ENCODE measurements at places on chromosomes 1 and 21.

GRCh38 chr1:201955729-201956143 is 433 bp downstream of the TIMM17A start:
- DNase-seq: no peak

DNA sequence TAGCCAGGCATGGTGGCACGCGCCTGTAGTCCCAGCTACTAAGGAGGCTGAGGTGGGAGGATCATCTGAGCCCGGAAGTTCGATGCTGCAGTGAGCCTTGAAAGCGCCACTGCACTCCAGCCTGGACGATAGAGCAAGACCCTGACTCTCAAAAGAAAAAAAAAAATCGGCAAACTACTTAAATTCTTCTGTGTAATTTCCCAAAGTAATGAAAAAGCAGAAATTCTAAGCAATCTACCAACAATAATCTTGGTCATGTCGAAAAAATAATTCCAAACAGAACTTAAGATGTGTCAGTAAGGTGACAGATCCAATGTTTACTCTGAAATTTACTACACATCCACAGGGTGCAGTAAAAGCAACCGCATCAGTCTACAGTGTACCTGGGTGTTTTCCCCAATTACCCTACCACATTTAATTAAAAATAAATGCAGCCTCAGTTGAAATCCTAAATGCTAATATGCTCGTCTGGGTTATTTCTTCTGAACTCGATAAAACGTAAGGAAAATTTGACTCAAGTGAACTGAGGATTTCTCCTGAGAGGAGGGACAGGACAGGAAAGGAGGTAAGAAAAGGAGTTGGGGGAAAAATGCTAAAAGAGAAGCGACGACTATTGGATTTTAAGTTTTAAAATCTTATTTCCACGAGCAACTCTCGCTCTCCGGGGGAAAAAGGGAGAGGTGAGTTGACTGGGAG is 801 bp downstream of the EPRS1 start:
- no peak for DNase-seq

- DNase-seq: no peak
Measured at GRCh38 chr1:214005708-214006107, 17.9 kb downstream of the PROX1 start.

DNA sequence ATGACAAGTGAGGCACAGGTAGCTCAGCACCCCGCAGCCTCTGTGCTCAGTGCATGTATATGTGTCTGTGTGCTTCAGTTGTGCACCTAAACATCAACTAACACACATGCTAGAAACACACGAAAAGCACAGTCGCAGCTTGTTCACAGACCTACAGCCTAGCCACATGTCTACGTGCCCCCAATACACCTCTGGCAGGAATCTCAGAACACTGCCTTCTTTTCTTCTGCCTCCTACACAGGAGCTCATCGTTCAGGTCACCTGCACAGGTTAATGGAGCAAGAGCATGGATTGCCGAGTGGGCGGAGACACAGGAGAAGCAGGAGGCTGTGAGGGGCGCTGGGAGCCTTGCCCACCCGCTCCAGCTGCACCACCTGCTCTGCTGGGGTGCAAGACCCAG is 31.7 kb downstream of the CTNNBIP1 start:
- DNase-seq: no peak

GRCh38 chr1:223669003-223669795 is 3.7 kb upstream of the CAPN8 start:
- DNase-seq: no peak

DNA sequence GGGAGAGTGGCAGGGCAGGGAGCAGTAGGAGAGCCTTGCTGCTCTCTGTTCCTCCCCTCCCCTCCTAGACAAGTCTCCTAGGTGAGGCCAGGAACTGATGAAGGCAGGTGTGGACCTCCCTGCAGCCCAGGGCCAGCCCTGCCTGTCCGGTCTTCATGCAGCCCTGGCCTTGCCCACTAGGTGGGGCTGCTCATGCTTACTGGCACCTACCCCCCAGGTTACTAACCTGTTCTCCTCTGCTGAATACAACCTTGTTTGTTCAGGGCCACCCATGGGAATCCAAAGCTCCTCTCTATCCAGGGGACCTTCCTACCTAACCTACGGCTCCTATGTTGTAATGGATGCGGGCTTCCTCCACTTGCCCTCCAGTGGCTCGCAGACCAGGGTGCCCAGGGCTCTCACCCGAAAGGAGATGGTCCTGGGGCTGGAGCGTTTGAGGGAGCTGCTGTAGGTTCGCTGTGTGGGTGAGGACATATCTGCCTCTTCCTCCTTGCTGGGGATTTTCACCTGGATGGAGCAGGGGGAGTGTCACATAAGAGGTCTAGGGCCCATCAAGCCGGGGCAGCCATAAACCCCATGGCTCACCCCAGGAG is 7.9 kb upstream of the TNNT2 start:
- DNase-seq: peak; percentile 48

GRCh38 chr1:230754796-230755195 is 7.6 kb downstream of the CAPN9 start:
- DNase-seq: peak; percentile 56

- no peak for DNase-seq
Measured at GRCh38 chr21:37757606-37758376, 158.5 kb downstream of the KCNJ6 start.

- peak; percentile 66 for DNase-seq
Measured at GRCh38 chr21:35697321-35697808, 363.0 kb downstream of the SETD4 start.

GRCh38 chr1:47814612-47815395 is 182.4 kb downstream of the TRABD2B start:
- no peak for DNase-seq

DNA sequence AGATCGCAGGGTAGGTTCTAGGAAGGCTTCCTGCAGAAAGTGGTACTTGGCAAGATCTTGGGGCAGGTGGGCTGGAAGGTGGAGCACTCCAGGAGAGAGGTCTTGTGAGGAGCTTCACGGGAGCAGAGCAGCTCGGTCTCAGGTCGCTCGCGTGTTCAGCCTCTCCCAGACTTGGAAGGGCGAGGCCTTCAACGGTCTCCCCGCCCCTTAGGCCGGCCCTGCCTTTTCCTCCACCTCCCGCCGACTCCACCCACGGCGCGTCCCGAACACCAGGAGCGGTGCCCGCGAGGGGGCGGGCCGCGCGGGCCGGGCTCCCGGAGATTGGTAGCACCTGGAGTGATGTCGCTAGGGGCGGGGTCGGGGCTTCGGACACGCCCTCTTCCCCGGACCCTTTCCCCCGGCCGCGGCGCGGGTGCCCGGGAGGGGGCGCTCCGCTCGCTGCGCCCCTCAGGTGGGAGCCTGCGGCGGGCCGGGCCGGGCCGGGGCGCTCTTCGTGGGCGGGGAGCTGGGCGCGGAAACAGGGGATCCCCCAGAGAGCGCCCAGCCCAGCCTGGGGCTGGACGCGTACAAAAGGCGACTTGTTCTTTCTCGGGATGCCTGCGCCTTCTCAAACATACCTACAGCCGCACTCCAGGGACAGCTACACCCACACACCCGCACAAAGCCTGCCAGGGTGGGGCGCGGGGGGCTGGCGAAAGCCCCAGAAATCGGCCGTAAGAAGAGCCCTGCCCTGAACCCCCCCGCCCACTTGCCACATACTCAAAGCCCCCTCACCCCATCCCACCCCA is 35.5 kb downstream of the AHDC1 start:
- peak; percentile 94 for DNase-seq

DNA sequence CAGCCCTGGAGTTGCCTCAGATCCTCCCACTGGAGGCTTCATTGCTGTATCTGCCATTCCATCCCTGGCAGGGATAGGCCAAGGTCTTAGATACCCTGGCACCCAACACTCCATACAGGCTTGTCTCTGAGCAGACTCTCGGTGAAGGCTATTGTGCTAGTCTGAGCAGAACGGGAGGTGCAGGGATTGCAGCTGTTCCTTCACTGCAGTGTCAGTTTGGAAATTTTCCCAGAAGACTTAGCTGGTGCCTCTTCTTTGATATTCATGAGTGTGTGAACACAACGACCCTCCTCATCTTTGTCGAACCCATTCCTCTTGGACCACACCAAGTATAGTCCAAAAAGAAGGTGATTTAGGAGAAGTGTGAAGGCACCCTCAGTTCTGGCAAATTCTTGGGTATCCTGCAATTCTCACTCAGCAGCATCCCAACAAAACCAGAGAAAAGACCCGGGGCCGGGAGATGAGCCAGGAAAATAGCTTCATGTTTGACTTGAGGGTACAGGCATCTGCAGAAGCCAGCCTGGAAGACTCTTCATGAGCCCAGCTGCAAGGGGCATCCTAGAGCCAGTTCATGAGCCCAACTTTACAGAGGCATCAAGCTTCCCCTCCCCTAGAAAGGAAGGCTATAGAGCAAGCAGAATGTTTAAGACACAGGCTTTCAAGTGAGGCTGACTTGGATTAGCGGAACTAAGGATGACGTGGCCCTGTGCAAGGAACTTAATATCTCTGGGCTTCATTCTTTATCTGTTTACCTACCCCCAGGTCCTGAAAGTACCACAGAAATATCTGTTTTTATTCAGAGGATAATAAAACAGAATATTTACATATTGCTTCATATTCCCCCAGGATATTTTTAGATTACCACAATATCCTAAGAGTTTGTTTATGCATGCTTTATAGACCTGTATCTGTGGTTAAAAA is 38.8 kb upstream of the HAO2 start:
- peak; percentile 34 for DNase-seq

- DNase-seq: no peak
Measured at GRCh38 chr1:101312147-101312546, 75.3 kb downstream of the S1PR1 start.

DNA sequence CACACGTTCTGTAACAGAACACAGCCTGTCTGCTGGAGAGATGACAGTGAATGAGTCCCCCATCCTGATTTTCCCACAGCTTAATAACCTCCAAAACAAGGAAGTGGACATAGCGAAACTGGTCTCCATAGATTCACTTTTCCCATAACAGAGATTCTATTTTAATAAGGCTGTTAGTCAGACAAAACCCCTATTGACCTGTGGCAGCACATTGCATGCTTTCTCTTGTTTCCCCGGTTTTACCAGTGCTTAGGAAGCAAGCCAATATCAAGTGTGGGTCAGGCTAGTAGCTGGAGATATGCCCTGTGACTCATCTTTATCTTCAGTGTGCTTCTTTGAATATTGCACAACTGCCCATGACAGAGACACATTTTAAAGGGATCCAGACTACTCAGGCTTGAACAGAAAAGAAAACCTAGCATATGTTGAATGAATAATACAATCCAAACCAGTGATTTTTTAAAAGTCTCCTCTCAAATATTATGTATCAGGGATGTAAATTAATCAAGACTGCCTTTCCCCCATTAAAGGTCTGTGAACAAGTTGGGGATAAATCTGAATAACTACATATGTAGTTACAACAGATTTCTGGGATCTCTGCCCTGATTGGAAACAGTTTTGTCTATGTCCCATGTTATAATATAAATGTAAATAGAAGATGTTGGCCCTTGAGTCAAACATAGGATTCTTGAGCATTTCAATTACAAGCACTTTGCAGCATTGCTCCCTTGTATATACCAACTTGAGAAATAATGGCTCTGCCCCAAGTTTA is 11.9 kb upstream of the CLDN8 start:
- DNase-seq: peak; percentile 24

- DNase-seq: peak; percentile 65
Measured at GRCh38 chr1:55720261-55720660, 505.1 kb upstream of the USP24 start.

GRCh38 chr21:32562426-32562825 is 22.9 kb downstream of the TCP10L start:
- peak; percentile 88 for DNase-seq

DNA sequence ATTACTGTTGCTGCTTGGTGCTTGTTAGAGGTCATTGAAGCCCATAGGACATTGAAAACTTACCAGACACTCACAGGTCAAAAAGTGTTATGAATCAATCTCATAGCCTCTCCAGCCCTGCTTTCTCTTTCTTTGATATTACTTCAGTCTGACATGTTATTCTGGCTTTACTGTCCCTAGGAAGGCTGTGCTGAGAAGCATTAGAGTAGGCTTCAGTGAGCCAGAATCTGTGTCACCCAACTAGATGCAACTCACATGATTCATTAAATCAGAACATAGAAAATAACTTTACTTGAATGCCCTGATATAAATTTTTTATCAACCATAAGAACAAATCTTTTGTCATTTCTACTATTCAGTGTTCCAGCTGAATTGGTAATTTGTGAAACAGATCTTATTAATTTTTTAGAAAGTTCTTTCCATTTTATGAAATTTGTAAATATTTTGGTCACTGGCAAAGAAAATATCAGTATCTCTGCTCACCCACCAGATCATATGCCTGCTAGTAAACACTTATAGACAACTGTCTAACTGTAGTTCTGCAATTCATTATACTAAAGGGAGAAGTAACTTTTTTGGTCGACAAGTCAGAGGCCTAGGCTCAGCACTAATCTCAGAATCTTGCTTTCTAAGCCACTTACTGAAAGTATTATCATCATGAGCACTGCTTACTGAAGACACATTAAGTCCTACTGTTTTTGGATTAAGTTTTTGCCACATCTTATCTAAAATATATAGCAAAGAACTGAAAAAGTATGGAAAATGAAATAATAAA is 48.2 kb downstream of the RPAP2 start:
- no peak for DNase-seq

- peak; percentile 72 for DNase-seq
Measured at GRCh38 chr1:1573843-1574720, 581 bp downstream of the SSU72 start.

DNA sequence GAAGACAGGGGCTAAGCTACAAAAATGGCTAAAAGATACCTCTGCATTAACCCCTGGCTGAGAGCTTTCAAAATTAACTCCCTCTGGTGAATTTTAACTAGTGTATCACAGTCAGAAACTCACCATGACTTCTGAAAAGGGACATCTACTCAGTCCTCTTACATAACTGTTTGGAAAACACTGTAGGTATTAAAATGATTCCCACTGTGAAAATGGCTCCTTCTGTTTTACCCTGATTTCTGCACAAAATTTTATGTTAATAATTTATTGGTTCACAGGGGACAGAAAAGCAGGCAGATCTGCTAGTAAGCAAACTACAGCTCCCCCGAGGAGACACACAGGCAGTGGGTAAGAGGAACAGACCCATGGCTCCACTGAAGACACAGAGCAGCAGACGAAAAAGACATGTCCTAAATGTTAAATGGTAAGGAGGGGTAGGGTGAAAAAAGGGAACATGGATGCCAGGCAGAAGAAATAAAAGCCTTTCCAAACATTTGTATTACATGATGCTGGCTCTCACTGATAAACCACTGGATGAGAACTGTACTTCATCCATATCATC is 111.7 kb downstream of the SLC45A1 start:
- no peak for DNase-seq

GRCh38 chr1:224373008-224373590 is 16.4 kb downstream of the CNIH4 start:
- no peak for DNase-seq

DNA sequence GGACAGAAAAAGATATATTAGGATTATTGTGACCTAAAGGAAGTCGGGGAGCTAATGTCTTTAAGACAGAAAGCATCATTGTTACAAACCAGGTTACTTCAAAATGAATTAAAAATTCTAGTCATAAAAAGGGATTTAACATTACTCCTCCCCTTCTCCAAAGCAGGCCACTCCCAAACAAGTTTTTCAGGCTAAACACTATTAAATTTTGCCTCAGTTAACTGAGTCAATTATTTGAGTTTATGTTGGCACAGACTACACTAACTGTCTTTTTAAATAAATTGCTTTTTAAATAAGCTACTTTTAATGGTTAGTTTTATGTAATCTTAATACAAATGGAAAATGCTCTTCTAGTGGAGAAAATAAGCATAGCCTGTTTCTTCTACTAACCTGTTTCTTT is 395.0 kb upstream of the DUSP10 start:
- DNase-seq: peak; percentile 9

Data from EH (cell line).